ENCODE measurements at places on chromosomes 4 and X.

DNA sequence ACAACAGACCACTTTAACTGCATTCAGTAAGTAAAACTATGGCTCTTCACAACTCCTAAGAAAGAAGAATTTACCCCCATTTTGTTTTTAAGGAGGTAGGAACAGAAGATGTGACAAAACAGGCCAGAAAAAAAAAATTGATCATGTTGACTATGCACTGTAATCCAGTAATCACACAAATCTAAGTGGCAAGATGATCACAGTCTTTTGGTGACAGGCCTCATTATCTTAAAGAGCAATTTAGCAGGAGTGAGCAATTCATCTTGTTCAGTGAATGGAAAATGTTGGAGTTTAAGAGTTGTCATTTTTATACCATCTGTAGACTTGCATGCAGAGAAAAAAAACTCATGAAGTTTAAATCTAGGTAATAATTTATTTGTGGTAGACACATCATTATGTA is 115.1 kb downstream of the SLC39A8 start:
- DNase-seq = no peak

GRCh38 chr4:102693262-102693850 is 67.4 kb downstream of the MANBA start:
- DNase-seq = no peak

- DNase-seq = no peak
Observed at GRCh38 chr4:163618845-163619244, 124.4 kb downstream of the TMA16 start.

DNA sequence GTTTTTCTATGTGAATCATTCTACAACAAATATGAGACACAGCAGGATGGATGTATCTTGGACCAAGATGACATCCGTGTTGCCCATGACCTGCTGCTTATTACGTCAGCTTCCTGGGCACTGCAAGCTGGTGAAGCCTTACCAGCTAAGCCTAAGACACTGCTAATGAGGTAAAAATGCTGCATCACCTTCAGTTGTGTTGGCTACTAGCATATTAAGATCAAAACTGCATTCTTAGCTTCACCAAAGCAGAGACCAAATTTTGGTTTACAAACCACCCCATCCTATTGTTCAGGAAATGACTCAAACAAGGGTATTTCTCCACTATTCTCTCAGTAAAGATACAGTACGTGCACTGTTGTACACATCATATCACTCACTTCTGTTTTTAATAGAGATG is 50.3 kb downstream of the MAML3 start:
- no peak for DNase-seq

DNA sequence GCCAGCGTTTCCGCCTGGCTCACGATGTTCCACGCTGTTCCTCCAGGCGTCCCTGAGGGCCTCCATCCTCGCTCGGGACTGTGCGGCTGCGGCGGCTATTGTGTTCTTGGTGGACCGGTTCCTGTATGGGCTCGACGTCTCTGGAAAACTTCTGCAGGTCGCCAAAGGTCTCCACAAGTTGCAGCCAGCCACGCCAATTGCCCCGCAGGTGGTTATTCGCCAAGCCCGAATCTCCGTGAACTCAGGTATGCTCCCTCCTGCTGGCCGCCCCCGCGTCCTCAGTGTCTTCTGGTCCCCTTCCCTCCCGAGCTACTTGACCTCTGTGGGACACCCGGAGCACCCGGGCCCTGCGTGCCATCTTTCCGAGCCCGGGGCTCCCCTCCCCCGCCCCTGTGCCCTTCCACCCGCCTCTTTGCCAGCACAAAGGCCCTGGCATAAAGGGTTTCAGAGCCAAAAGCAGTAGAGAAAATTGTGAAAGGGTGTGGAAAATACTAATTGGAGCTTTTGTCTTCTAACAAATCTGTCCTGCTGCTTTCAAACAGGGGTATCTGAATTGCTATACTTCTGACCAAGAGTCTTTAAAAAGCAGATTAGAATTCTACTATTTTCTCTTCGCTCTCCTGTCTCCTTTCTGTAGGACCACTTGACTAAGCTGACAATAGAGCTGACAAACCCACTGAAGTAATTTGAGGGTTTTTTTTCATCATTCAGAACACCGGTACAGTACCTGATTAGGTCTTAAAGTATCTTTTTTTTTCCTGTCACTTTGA is 104.0 kb downstream of the NEUROG2 start:
- DNase-seq = no peak

- DNase-seq = no peak
Observed at GRCh38 chrX:111648802-111649201, 32.2 kb upstream of the ALG13 start.

DNA sequence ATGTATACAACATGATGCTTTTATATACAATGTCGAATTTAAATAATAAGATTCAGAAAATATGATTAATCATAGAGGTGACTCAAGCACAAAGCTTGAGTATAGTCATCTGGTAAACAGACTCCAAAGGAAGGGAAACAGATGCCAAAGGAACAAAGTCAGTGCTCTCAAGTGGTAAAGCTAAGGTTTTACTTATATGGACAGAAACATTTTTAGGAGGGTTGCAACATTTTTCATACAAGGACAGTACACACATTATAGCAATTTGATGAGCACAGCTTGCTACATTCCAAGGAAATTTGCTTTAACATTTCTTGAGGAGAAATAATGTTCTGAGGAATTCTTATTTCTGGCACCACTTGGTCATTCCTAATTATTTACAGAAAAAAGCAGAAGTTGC is 333.4 kb upstream of the AADAT start:
- no peak for DNase-seq

DNA sequence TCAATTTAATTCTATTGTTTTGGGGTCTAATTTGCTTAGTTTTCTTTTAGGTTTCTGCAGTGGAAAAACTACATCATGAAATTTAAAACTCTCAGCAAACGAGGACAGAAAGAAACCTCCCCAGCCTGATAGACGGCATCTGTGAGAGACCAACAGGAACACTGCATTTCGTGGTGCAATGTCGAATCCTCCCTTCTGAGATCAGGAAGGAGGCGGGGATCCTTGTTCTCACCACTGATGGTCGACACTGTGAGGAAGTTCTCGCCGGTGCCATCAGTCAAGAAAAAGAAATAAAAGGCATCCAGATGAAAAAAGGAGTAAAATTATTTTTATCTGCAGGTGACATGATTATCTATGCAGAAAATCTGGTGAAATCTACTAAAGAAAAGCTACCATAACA is 16.5 kb downstream of the GAK start:
- no peak for DNase-seq

GRCh38 chr4:1723131-1723801 is 1.9 kb downstream of the TACC3 start:
- DNase-seq = no peak

DNA sequence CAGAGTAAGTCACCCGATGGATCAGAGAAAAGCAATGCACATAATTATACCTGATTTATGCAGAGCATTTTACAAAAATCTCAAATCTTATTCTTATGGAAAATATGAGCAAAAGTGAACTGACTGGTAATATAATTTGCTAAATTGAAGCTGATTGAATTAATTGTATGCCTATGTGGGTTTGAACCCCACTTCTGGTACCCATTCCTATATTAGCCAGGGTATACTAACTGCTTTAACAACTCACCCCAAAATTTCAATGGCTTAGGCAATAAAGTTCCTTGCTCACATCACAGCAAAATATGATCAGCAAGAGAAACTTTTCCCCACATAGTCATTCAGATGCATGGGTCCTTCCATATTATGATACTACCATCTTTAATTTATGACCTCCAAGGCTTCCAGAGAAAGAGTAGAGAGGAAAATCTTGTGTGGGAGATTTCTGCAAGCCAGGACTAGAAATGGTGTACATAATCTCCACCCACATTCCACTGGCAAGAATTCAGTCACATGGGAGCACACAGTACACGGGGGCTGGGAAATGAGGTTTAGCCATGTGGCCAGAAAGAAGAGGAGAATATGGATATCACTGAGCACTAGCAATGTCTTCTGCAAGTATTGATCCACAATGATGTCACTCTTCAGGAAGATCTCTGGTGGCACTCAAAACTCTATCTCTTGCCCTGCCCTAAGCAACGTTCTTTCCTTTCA is 640.7 kb downstream of the BCOR start:
- DNase-seq = no peak

DNA sequence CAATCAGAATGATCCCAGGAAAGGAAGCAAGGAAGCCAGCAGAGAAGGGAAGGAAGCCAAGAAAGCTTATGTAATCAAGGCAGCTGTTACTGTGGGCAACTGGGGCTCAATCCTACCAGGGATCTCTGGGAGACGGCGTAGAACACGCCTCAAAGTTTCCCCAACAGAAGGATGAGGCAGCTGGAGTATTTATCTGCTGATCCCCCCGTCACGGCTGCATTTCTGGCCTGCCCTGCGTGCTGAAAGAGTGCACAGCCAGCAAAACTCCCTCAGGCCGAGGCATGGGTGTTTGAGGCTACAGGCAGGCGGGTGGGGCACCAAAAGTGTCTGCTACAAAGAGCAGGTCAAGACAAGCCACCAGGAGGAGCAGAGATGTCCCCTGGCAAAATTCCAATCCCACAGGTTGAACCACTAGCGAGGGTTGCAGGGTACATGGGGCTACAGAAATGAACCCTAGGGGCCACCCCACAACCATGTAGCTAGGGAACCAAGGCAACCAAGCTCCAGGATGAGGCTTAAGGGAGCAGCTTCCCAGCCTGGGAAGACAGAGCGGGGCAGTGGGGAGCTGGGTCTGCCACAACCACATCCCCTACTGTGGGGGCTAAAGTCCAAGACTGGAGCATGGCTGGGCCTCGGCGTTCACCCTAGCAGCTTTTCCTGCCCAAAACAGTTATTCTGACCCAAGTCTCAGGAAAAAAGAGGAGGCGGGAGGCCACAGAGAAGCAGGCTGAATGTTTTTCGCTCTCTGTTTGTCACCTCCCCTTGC is 113.4 kb downstream of the BCOR start:
- DNase-seq = no peak

GRCh38 chr4:72473434-72473900 is 95.6 kb downstream of the ADAMTS3 start:
- no peak for DNase-seq

GRCh38 chr4:47312170-47312569 is 151.3 kb downstream of the COMMD8 start:
- no peak for DNase-seq

GRCh38 chr4:23930750-23931488 is 41.1 kb upstream of the PPARGC1A start:
- no peak for DNase-seq

DNA sequence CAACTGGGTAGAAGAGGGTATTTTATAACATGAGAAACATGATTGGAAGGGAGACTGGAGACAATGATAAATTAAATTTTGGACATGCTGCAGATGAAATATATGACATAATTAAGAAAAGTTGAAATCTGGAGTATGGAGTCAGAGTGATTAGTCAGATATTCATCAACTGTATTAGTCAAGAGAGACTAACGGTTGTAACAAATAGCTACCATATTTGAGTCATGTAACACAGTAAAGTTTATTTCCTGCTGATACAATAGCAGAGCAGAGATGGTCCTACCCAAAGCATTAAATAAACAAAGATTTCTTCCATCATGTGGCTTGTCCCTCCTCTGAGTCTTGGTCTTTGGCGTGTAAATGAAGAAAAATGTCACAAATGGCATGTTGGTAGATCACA is 321.3 kb downstream of the GALNTL6 start:
- no peak for DNase-seq

- DNase-seq = no peak
Observed at GRCh38 chr4:73730292-73730691, 10.1 kb upstream of the CXCL8 start.

GRCh38 chr4:150368667-150369066 is 213.3 kb upstream of the MAB21L2 start:
- no peak for DNase-seq

DNA sequence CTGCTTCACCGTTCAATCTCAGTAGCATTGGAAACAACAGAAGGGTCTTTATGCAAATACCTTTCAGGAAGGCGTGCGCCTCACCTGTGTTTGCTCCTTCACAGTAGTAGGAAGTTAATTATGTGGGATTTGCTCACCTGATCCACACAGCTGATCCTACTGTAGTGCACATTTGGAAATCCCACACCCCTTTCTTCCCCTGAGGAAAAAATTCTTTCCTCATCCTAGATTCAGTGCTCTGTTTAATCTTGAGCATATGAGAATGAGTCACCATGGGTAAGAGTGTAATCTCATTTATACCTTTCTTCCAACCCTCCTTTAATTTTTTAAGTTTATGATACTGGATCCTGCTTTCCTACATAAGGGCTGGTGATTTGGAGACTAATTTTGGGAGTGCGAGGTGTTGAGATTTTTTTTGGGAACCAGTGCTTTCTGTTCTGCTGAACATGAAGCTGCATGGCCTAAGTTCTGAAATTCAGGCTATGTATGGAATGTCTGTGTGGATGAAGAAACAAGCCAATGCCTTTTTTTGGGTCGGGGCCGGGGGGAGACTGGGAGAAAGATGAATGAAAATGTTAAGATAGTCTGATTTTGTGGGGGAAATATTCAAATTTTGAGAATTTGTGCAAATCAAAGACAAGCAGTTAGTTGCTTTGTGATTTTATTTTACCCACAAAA is 19.0 kb downstream of the GAB1 start:
- no peak for DNase-seq

DNA sequence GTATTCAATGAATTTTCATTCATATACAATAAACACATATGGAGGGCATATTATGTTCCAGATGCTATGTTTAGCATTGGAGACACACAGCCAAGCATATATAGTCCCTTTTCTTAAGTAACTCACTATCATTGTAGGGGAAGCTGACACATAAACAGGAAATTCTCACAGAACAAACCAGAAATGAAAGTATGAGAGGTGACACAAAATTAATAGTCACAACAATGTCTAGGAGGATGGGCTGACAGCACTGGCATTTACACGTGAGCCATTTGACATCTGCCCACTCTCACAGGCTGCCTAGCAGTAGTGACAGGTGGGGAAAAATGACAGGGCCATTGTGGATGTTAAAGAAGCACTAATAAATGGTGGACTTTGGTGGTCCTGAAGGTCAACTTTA is 2.6 kb upstream of the CNOT6L start:
- peak; percentile 46 for DNase-seq

GRCh38 chr4:154511981-154512380 is 20.4 kb upstream of the DCHS2 start:
- DNase-seq = no peak

GRCh38 chrX:96906741-96907140 is 23.0 kb downstream of the RPA4 start:
- DNase-seq = no peak

GRCh38 chr4:169940460-169940859 is 85.7 kb downstream of the MFAP3L start:
- DNase-seq = no peak

- DNase-seq = no peak
Observed at GRCh38 chr4:111748157-111748556, 397.1 kb upstream of the FAM241A start.

DNA sequence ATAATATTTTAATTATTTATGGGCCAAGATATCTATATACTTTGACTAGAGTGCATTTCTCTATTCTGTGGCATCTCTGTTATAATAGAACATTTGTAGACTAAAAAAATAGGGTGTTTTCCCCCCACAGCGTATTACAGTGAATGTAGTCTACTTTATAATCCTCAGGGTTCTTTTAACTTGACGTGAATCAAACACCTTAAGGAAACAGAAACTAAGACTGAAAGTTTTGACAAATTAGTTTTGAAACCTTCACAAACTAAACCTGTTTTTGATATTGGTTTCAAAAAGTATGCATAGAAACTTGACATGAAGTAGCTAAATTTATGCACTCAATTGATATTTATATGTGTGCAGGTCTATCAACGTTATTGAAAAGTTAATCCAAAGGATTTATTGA is 1963.1 kb upstream of the TENM3 start:
- DNase-seq = no peak

GRCh38 chr4:179678093-179678814 is 2236.0 kb upstream of the AGA start:
- no peak for DNase-seq

GRCh38 chr4:96406742-96407141 is 566.8 kb downstream of the PDHA2 start:
- no peak for DNase-seq

GRCh38 chr4:126961661-126962060 is 671.1 kb upstream of the INTU start:
- DNase-seq = no peak

All from Jurkat, Clone E6-1 (cell line).